ENCODE measurements at places on chromosomes 12 and 14.

DNA sequence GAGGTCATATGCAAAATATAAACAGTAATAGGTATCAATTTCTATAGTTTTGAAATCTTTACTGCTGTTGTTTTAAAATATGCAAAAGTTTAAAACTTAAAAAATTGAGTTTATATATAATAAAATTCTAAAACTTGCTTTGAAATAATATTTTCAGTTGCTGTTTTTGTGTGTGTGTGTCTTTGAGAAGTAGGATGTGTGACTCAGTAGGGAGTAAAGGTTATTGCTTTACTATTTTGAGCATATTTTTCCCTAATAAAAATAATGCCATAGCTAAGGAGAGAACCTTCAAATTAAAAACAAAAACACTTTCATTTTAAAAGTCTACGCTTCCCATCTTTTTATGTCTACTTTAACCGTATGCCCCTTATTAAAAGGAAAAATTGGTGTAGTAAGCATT, 238.1 kb downstream of the FBXL14 start:
- no peak for DNase-seq

- no peak for DNase-seq
Observed at GRCh38 chr12:68294251-68294650, 37.9 kb downstream of the MDM1 start.

DNA sequence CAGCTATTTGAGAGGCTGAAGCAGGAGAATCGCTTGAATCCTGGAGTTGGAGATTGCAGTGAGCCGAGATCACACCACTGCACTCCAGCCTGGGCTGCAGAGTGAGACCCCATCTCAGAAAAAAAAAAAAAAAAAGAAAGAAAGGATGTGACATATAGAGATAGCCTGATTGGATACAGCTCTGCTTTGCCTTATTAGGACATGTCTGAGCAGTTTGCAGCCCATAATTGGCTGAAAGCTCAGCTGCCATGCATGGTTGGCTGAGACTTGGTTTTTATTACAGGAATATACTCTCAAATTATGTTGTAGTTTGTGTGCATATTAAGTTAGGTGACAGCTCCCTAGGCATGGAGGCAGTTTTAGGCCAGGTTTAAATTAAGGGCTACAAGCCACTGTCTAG, 6.3 kb downstream of the TIGAR start:
- no peak for DNase-seq

DNA sequence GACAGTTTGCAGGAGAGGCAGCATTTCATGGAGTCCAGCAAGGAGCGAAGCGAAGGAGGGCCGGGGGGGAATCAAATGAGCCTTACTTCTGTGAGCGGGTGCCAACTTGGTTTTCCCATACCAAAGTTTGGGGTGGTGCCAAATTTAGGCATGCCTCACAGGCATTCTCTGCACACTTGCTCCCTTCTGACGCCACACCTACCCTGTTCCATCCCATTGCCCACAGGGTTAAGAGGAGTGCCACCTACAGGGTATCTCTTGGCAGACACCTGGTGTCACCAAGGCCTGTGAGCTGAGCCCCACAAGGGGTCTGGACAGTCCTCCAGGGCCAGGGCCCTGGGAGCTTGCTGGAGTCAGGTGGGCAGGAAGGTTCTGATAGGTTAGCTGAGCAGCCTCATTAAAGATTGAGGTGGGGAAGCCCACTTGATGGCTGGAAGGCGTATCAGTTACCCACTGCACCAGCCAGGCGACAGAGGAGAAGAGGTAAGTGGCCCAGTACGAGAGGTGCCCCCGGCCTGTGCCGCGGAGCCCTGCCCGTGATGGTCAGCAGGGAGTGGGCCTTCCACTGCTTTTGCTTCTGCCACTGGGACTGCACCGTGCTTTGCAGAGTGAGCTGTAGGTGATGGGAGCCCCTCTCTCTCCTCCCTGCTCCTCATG, 45.2 kb downstream of the DEGS2 start:
- DNase-seq = no peak
